Spleen (tissue), 13 donors: ENCODE measurements at places on chromosomes 12 and 14.

- DNase-seq: peak; percentile 60
Observed at GRCh38 chr12:22361785-22362184, 27.3 kb upstream of the ST8SIA1 start.

GRCh38 chr14:55103005-55103640 lies 25.9 kb upstream of the LGALS3 start:
- peak; percentile 83 for DNase-seq

- no peak for DNase-seq
Observed at GRCh38 chr12:23585782-23586163, 363.7 kb downstream of the SOX5 start.

GRCh38 chr12:54182981-54183380 lies 5.8 kb downstream of the SMUG1 start:
- DNase-seq: no peak

DNA sequence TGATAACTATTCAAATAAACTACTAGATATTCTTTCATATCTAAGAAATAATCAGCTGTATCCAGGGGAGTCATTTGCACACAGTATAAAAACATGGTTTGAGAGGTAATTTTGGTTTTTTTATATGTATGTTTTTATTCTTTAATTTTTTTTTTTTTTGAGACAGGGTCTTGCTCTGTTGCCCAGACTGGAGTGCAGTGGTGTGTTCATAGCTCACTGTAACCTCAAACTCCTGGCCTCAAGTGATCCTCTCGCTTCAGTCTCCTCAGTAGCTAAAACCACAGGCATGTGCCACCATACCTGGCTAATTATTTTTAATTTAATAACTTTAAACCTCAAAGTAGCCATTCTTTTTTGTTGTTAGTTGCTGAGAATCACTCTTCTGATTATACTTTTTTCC lies 1.8 kb downstream of the PRORP start:
- DNase-seq: no peak

- DNase-seq: no peak
Observed at GRCh38 chr12:81797100-81797499, 38.0 kb upstream of the PPFIA2 start.
